ENCODE measurements at places on chromosomes 16 and 17.
A peak's percentile ranks its signal among the peaks of the same experiment; 100 is the strongest.

DNA sequence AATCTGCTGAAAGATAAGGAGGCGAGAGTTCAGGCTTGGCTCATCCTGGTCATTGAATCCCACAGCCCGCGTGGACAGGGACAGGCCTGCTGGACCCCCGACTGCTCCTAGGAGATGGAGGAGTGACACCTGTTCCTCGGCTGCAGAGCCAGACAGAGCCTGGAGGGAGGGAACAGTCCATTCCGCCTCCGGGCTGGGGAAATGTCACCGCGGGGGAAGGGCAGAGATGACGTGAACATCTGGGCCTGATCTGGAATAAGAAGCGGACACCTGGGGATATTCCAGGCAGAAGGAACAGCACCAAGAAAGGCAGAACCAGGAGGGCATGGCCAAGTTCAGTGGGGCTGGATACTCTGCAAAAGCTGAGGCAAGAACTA is 1.5 kb downstream of the ZNF747 start:
- no peak for DNase-seq

DNA sequence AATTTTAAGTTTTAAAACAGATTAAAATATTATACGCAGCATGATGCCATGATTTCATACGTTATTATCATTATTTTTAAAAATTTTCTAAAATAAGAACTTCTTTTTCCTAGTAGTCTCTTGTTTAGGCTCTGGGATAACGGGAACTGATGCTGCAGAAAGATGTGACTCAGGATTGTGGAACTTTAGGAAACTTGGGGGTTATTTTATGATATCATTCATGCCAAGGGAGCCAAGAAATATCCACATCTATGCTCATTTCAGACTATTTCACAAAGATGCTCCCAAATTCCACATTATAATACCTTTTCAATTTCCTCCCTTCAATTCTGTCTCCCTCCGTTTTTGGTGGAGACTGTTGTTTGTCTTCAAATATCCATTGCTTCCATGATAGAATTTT is 236.4 kb downstream of the HS3ST3A1 start:
- peak; percentile 20 for DNase-seq

DNA sequence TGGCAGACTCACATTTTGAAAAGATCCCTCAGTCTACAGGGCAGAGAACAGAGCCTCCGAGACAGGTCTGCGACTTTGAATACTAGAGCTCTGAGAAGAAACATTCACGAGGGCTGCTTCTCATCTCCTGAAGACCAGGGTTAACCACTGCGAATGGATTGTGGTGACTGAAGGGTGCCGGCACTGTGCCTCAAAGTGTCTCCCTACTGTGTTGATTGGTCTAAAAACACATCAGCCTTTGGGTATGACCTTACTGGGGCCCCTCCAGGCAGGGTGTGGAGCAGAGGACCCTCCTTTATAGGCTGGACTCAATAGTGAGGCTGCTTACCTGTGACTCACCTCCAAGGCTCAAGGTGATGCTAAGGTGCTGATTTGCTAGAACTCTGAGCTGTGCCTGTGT is 2.6 kb upstream of the LGALS9 start:
- no peak for DNase-seq

DNA sequence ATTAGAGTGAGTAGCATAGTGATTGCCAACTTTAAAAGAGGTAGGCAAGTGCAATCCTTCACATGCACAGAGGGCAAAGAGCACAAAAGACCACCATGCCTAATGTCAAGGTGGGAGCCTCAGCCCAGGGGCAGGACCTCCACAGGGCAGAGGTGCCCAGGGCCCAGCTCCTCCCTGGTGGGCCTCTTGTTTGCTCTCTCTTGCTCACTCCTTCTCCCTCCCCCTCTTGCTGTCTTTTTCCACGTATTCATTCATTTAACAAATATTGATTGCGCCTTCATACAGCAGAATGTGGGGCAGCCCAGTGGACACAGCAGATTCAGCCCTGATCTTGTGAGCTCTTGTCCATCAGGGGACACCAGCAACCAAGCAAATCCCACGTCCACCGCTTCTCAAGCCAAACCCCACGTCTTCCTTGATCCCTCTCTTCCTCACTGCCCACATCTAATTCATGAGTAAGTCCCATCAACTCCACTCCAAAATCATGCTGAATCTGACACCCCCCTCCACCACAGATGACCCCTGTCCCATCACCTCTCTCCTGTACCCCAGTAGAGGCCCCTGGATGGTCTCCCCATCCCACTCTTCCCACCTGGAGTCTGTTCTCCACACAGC is 44.1 kb upstream of the RPL38 start:
- no peak for DNase-seq
